Upper lobe of right lung (tissue), 1 donor: ENCODE measurements at places on chromosomes 6 and 20. TPM values are rescaled to one million over a fixed set of nuclear protein-coding genes. Genes with fewer than 3 reads are reported as not detected.

- DNase-seq: no peak
These were observed 20.4 kb downstream of the RNF217 start for GRCh38 chr6:124982669-124983068.

DNA sequence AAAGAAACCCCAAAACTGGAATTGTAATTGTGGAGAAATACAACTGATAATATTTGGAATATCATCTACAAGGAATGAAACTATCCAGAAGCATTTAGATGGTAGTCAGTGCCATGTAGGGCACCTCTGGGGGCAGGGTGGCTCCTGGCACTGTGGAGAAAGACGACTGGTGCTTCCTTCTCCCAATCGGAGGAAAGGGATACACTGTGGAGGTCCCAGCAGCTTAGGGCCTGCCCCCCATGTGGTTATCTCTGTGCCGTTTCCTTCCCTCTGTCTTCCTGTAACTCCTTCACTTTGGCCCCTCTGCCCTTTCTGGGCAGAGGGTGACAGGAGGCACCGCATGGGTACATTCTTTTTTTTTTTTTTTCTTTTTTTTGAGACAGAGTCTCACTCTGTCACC lies 178.4 kb downstream of the MTHFD1L start:
- no peak for DNase-seq

GRCh38 chr20:38838326-38838725 lies 32.8 kb downstream of the PPP1R16B start:
- no peak for DNase-seq

Gene SGK2
- 1.7 TPM for total RNA-seq

Gene CLPSL1
- total RNA-seq: not detected

Gene BPIFB4
- not detected for total RNA-seq
